ENCODE measurements at places on chromosomes 3 and 15.

GRCh38 chr3:8954938-8955763 is 8.1 kb downstream of the RAD18 start:
- DNase-seq: no peak

GRCh38 chr3:151011427-151011826 is 38.9 kb upstream of the CLRN1 start:
- DNase-seq: no peak

DNA sequence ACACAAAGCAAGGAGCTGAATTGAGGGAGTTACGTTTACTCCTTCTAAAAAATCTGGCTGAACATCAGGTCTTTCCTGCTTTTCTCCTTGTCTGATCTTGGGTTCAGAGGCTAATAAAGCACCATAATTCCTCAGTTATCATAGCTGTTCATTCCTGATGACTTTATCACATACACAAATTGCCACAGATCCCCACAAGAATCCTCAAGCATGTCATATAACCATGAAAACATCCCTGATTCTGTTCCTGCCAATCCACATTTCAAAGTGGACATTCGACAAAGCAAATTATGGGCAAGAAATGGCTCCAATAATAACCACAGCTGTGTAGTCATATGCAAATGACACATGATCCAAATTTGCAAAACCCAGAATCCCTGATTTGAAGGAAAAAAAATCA is 321.3 kb downstream of the MEX3B start:
- no peak for DNase-seq

GRCh38 chr15:74913041-74913440 is 6.4 kb upstream of the FAM219B start:
- DNase-seq: no peak

DNA sequence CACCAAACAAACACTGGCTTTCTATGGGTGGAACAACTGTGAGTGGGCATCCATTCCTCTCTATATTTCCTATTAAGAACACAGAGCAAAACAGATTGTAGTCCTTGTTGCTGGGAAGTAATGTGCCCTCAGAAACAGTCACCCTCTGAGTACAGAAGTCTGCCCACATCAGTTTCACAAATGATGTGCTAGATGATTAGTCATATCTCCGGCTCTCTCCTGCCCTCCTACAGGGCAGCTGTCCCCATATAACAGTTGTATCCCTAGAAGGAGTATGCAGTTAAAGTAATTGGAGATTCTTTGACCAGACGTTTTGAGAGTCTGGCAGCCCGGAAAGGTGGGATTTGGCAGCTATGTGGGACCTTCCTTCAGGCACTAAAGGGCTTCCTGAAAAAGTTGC is 159.9 kb downstream of the APBA2 start:
- DNase-seq: no peak

DNA sequence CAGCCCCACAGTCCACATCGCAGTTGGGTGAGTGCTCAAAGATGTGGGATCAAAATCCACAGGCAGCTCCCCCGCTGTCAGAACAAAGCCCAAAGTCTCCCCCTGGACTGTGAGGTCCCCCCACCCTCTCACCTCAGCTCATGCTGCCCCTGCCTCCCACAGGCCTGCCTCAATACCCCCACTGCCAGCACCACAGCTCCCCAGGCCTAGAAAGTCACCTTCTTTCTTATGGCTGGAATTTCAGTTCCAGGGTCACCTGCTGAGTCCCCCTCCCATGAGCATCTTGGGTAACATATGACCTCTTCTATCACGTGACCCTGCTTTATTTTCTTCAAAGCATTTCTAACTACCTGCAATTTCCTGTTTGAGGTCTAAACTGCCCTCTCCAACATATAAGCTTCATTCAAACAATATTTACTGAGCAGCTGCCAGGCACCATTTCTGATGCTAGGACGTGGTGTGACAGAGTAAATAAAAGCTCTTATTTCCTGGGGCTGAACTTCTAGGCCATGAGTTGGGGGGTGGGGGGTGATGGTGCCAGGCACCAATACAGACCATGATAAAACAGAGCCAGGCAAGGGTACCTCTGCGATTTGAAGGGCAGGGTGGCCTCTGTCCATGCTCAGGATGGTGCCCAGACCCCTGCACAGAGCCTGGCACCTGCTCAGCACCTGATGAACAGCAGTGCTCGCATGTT is 2.4 kb upstream of the TMEM89 start:
- no peak for DNase-seq

DNA sequence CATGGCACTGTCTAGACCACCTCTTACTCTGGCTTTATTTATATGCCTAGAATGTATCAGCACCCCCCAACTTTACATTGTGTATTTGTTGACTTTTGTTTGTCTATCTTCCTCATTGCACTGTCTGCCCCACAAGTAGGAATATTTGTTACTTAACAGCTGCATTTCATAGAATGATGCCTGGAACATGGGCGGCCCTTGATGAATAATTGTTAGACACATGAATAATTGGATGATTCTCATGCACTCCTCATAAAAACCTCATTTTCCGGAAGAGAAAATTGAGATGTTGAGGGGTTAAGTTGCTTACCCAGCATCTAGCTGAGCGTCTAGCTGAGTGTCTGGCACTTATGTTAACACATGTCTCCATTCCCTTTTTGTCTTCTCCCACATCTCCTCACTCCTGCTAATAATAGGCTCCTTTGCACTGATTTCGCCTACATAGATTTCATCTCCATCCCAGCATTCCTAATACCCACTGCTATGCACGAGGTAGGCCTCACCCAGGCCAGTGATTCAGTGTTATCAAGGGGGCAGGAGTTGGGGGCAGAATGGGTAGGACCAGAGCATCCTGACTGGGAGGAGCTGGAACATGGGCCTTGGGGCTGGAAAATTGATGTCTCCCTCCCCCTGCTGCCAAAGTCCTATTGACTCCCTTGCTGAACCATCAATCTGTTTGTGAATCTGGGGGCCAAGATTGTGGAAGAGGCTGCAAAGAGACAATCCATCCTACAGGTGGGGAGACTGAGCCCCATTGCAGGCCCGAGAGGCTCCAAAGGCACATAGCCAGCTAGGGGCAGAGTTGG is 7.8 kb upstream of the WNT7A start:
- no peak for DNase-seq

DNA sequence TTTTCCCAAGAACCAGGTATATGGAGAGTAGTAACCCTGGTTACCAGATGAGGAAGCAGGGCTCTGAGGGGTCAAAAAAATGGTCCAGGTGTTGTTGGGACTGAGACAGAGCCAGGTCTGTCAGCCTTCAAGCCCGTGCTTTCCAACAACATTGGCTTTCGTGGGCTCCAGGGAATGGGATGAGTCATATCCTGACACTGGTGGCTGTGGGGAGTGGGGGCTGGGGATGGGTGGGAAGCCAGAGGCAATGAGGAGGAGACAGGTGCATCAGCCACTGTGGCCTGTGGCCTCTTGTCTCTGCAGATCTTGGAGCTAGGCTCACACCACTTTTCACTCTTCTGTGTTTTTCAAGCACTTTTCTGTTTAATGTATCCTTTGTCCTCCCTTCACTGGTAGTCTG is 38.2 kb downstream of the CORO2B start:
- DNase-seq: no peak

GRCh38 chr15:26806151-26806550 is 33.3 kb upstream of the GABRB3 start:
- no peak for DNase-seq

- DNase-seq: no peak
These were observed 190.8 kb upstream of the TOPAZ1 start for GRCh38 chr3:44050867-44051266.

DNA sequence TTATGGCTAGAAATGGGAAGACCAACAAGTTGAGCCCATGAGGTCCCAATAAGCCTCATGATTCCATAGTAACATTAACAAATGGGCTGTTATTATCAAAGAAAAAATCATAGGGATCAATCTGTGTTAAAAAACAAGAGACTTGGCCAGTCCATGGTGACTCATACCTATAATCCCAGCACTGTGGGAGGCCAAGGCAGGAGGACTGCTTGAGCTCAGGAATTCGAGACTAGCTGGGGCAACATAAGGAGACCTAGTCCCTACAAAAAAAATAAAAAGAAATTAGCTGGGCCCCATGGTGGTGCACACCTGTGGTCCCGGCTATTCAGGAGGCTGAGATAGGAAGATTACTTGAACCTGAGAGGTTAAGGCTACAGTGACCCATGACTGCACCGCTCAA is 124.8 kb downstream of the DMXL2 start:
- DNase-seq: no peak

- DNase-seq: no peak
These were observed 156.2 kb upstream of the MEF2A start for GRCh38 chr15:99409560-99409959.

GRCh38 chr3:167057581-167057980 is 322.5 kb downstream of the ZBBX start:
- DNase-seq: no peak

DNA sequence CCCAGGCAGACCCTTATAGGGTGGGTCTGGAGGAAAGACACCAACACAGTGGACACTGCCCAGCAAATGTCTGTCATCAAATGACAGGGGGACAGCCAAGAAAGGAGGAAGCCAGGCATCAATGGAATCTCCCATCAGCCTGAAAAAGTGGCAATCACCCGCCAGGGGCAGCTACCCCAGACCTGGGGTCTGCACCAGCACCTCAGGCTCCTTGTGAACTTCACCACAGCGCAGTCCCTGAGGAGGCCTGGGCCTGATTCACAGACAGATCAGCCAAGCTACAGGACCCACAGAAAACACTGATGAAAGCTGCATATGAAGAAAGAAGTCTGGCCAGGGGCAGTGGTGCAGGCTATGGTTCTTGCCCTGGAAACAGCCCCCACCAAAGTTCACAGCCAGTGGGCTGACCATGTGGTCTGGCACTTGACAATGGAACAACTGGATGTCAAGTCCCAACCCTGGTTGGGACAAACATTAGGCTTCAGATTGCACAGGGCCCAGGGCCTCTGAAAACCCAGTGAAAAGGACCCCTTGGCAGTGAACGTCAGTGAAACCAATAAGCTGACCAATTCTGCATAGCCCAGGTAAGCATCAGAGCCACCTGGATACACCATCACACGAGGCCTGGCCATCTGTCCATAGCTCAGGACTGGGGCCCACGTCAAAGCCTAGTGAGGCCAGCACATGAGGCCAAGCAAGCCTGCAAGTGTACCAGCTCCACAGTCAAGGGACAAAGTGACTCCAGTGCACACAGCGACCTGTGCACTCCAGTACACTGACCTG is 29.1 kb downstream of the ALS2CL start:
- no peak for DNase-seq

GRCh38 chr3:757711-758110 is 335.1 kb upstream of the CNTN6 start:
- DNase-seq: no peak

GRCh38 chr3:194686414-194686815 is 732 bp downstream of the FAM43A start:
- no peak for DNase-seq

DNA sequence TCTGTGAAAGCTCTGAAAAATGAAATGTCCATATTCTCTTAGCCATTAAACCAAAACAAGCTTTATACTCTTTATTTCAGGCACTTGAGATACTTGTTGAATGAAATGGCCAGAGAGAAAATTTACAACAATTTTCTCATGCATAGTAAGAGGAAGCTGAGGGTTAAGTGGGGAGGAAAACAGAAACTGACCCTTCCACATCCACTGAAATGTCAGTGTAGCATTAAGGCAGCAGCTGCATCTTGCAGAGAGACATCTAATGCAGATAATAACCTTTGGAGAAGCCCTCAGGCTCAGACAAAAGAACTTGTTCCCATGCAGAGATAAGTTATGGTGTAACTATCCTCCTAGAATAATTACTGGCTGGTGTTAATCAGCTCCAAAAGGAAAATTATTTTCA is 34.0 kb downstream of the ZDHHC23 start:
- DNase-seq: no peak

- DNase-seq: no peak
These were observed 175.0 kb downstream of the OPA1 start for GRCh38 chr3:193768070-193768394.

DNA sequence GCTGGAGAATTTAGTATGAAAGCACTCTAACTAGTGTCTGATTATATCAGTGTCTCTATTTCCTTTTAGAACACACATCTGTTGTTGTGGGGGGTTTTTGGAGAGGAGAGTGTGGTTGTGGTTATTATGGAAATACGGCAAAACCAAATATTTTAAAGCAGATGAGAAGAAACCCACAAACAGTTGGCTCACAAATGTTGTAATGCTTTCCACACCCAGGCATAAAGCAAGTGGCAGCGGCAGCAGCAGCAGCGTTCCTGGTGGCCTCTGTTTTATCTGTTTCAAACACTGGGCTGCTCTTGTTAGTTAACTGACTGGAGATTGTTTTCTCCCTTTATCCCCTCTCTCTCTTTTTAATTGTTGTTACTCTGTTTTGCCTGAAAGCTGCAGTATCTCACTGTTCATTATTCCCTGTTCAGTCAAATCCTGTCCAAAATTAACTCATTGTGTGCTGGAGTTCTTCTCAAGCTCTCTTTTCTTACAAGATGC is 1045.5 kb upstream of the NR2F2 start:
- DNase-seq: peak; percentile 13

DNA sequence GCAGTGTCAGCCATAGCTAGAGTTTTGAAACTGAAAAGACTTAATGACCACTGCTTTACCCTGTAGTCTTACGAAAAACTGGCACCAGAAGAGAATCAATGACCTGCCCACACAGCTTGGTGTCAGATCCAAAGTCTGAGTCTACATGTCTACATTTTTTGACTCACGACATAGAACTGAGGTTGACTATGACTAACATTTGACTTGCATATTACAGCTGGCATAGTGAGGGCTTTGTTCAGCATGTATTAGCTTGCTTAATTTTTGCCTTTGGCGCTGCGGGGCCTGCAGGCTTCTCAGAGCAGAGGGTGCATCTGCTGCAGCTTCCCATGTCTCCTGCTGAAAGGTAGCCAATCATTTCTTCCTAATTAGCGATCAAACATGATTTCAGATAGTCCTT is 167.0 kb downstream of the EBLN2 start:
- DNase-seq: no peak

GRCh38 chr15:26888761-26889160 is 21.9 kb downstream of the GABRA5 start:
- DNase-seq: no peak

DNA sequence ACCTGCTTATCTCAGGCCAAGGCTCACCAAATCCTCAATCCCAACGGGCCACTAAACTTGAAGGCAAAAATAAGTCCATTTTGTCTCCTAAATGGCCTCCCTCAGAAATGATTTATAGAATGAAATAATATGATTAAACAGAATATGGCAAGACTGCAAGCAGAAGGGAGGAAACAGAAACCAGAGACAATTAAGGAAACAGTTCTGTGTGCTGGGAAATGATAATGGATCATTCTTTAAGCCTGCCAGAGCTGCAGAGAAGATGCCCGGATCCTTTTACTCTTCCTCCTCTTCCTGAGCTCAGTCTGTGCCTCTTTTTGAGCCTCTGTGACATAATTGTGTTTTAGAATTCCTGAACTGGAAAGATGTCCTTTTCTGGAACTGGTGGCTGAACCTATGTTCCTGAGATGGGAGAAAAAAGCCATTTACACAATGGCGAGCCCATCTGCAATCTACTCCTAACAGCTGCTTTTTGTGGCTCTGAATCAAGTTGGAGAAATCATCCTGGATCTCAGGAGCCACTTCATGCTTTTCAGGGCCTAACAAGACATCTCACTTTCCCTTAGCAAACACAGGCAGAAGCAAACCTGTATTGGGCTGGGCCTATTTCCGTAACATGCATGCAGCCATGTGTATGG is 2.8 kb upstream of the ABHD2 start:
- no peak for DNase-seq

- DNase-seq: no peak
These were observed 62.4 kb downstream of the RTP4 start for GRCh38 chr3:187430576-187430975.
